Fibroblast of lung (primary cell): ENCODE measurements at places on chromosomes 7 and 10. TPM values are rescaled to one million over a fixed set of nuclear protein-coding genes. Genes with fewer than 3 reads are reported as not detected.

DNA sequence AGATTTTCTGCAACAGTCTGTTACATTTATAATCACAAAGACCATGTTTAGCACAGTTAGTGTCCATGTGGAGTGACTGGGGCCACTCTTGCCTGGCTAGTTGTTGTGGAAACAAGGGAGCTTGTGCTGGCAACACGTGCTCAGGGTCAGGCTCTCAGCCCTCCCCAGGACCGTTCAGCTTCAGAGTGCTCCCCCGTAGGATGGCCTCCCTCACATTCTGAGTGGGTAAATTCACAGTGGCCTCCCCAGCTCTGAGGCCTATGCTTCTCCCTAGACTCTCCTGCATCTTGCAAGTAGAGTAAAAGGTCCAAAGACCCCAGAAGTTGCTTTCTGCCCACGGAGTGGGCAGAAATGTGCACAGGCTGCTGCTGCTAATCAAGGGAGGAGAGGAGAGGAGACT lies 122.3 kb downstream of the ADCY1 start:
- no peak overlapping the region for H3K4me3 ChIP-seq
- no peaks in the 10 kb centered on the region for H3K27me3 ChIP-seq
- no peaks in the 10 kb centered on the region for H3K4me1 ChIP-seq
- no peak for DNase-seq
- no peak overlapping the region for H3K27ac ChIP-seq

- no peaks in the 10 kb centered on the region for H3K4me1 ChIP-seq
- H3K4me3 ChIP-seq: no peak overlapping the region
- H3K36me3 ChIP-seq: no peaks in the 10 kb centered on the region
- no peaks in the 10 kb centered on the region for H3K27me3 ChIP-seq
- DNase-seq: peak; percentile 51
These were observed 42.8 kb downstream of the FOXL3 start for GRCh38 chr7:332646-333392.

GRCh38 chr10:132516771-132517725 lies 20.5 kb upstream of the INPP5A start:
- peak overlapping the region; percentile 90 for H3K27ac ChIP-seq
- H3K36me3 ChIP-seq: no peaks in the 10 kb centered on the region
- H3K4me1 ChIP-seq: peaks cover 49% of the 10 kb centered on the region
- DNase-seq: peak; percentile 96
- H3K4me3 ChIP-seq: no peak overlapping the region

DNA sequence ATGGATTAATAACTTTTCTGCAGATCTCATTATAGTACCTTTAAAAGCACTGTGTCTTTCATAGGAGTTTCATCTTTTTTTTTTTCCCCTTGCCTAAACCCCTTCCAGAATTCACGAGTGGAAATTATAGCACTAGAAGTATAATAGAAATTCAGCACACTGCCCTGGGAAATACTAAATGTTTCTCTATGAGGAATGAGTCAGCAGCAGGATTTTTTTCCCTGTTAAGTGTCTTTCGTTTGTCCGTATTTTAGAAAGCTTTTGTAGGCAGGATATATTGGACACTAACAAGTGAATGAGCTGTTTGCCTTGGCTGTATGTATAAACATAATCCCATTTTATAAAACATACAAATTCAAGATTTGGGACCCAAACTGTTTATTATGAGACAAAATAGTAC lies 105.8 kb downstream of the EXOC4 start:
- H3K4me1 ChIP-seq: peaks cover 8% of the 10 kb centered on the region
- no peak overlapping the region for H3K4me3 ChIP-seq
- peak; percentile 48 for DNase-seq

DNA sequence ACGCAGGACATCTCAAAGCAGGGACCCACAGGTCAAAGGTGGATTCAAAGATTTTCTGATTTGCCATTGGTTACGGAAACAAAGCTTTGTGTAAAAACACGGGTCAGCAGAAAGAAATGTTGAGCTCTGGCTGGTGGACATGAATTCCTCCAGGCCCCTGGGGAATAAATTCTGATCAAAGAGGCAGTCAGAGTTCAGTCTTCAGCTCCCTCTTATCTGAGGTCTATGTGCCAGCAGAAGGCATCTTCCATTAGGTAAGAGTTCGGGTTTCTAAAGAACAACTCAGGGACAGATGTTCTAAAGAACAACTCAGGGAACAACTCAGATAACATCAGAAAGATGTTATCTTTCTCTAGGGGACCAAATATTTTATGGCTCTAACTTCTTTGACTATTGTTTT lies 64.9 kb upstream of the PALS2 start:
- no peak overlapping the region for H3K27ac ChIP-seq
- H3K4me1 ChIP-seq: no peaks in the 10 kb centered on the region
- no peaks in the 10 kb centered on the region for H3K36me3 ChIP-seq
- no peak overlapping the region for H3K4me3 ChIP-seq

DNA sequence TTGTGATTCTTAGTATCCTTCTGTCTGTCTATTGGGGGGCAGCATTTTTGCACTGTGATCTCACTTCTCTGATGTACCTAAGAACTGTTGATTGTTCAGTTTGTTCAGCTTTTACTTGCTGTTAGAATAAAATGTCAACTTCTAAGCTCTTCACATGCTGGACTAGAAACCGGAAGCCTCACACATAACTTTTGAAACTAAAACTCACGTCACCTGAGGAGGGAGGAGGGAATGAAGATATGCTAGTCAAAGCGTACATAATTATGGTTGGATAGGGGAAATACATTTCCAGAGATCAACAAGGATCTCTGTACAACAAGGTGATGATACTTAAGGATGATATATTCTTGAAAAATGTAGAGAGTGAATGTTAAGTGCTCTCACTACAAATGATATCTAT lies 609.7 kb downstream of the INHBA start:
- no peak overlapping the region for H3K27ac ChIP-seq
- DNase-seq: no peak
- H3K4me1 ChIP-seq: peaks cover 10% of the 10 kb centered on the region

GRCh38 chr10:22723343-22723779 lies 9.0 kb upstream of the PIP4K2A start:
- DNase-seq: no peak
- H3K4me1 ChIP-seq: no peaks in the 10 kb centered on the region
- no peaks in the 10 kb centered on the region for H3K36me3 ChIP-seq
- H3K27me3 ChIP-seq: peaks cover 4% of the 10 kb centered on the region

DNA sequence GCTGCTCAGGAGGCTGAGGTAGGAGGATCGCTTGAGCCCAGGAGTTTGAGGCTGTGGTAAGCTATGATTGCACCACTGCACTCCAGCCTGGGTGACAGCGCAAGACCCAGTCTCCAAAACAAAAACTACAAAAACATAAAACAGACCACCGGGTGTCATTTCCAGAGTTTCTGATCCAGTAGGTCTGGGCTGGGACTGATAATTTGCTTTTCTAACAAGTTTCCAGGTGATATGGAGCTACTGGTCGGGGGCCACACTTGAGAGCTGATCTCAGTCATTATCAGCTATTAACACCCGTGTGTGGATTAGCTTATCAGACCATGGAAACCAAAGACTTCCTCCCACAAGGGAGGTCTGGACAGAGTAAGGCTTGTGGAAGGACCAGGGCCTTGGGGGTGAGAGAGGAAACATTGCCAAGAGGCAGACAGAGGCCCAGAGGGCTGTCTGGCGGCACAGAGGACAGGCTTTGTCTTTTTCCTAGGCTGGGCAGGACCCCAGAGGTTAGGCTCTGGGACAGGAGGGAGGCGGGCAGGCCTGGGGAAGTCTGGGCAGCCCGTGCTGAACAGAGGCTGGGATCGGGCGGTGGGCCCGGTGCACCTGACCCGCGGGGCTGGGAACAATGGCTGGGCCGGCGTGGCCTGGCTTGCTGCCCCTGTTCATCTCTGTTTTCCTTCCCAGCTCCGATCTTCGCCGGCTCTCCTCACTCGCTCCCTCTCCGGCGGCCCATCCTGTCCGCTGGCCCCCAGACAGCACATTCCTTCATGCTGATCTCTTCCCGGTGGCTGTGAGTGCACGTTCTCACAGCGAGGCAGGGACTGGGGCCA lies 25.2 kb downstream of the TMEM270 start:
- H3K4me3 ChIP-seq: no peak overlapping the region
- DNase-seq: peak; percentile 82
- no peaks in the 10 kb centered on the region for H3K27me3 ChIP-seq
- H3K36me3 ChIP-seq: no peaks in the 10 kb centered on the region
- peaks cover 5% of the 10 kb centered on the region for H3K4me1 ChIP-seq

- no peak overlapping the region for H3K27ac ChIP-seq
- H3K4me3 ChIP-seq: no peak overlapping the region
- DNase-seq: no peak
- no peaks in the 10 kb centered on the region for H3K4me1 ChIP-seq
- no peaks in the 10 kb centered on the region for H3K36me3 ChIP-seq
These were observed 705.1 kb downstream of the SUGCT start for GRCh38 chr7:40839881-40840280.

- no peak for DNase-seq
- H3K27ac ChIP-seq: no peak overlapping the region
- H3K4me1 ChIP-seq: peaks cover 11% of the 10 kb centered on the region
- no peaks in the 10 kb centered on the region for H3K36me3 ChIP-seq
- H3K27me3 ChIP-seq: no peaks in the 10 kb centered on the region
These were observed 126.7 kb downstream of the TSPAN12 start for GRCh38 chr7:120731271-120731670.

GRCh38 chr10:28719789-28720436 lies 42.6 kb downstream of the BAMBI start:
- no peak overlapping the region for H3K27ac ChIP-seq
- no peaks in the 10 kb centered on the region for H3K27me3 ChIP-seq
- H3K4me1 ChIP-seq: no peaks in the 10 kb centered on the region
- H3K36me3 ChIP-seq: no peaks in the 10 kb centered on the region
- peak; percentile 64 for DNase-seq

GRCh38 chr7:42661312-42661711 lies 250.6 kb downstream of the C7orf25 start:
- no peaks in the 10 kb centered on the region for H3K36me3 ChIP-seq
- no peak overlapping the region for H3K27ac ChIP-seq
- no peaks in the 10 kb centered on the region for H3K27me3 ChIP-seq
- no peak overlapping the region for H3K4me3 ChIP-seq
- H3K4me1 ChIP-seq: no peaks in the 10 kb centered on the region

GRCh38 chr10:50387007-50387731 lies 135.9 kb upstream of the ASAH2 start:
- H3K4me1 ChIP-seq: no peaks in the 10 kb centered on the region
- no peaks in the 10 kb centered on the region for H3K27me3 ChIP-seq
- no peak overlapping the region for H3K27ac ChIP-seq
- DNase-seq: no peak
- no peak overlapping the region for H3K4me3 ChIP-seq
- no peaks in the 10 kb centered on the region for H3K36me3 ChIP-seq

GRCh38 chr10:44114441-44114840 lies 270.5 kb downstream of the CXCL12 start:
- no peak overlapping the region for H3K27ac ChIP-seq
- H3K27me3 ChIP-seq: peaks cover 6% of the 10 kb centered on the region
- H3K4me1 ChIP-seq: no peaks in the 10 kb centered on the region
- DNase-seq: no peak

GRCh38 chr10:76115131-76115470 lies 683.7 kb downstream of the LRMDA start:
- H3K27me3 ChIP-seq: no peaks in the 10 kb centered on the region
- H3K36me3 ChIP-seq: no peaks in the 10 kb centered on the region
- DNase-seq: no peak
- no peak overlapping the region for H3K27ac ChIP-seq

- peak overlapping the region; percentile 9 for H3K4me3 ChIP-seq
- peak; percentile 76 for DNase-seq
- no peaks in the 10 kb centered on the region for H3K36me3 ChIP-seq
- peak overlapping the region; percentile 64 for H3K27ac ChIP-seq
These were observed 5.6 kb downstream of the AVL9 start for GRCh38 chr7:32500922-32501341.

DNA sequence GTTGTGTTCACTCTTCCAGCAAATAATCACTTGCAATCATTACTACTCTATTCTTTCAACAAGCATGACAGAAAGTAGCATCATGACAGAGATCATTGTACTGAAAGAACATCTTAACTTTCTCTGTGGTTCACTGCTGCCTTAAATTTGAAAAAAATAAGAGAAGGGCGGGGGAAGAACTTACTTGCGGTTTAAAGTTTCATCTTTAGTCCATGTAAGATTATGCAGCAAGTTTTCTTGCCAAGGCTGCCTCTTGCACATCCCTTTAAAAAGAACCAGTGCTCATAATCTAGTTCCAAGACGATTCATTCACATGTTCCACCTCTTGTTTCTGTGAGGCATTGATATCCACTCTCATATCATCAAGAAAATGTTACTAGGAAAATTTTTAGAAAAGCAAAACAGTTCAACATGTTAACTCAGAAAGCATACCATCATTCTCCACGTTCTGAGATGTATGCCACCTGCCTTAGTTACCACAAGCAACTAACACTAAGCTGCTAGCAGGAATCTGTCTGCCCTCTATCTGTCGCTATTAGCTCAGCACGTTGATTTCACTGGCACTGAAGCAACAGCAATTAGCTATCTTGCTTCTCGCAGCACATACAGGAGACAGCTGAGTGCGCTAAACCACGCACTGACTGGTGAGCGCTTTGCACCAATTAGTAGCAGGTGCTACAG lies at the start of gene PCDH15:
Gene PCDH15 (minus strand): TSS at position 491 of the 681 bp plus-strand sequence. CDS start 136,969 bp downstream, outside the sequence.
- H3K4me3 ChIP-seq: peak within 1 kb of the TSS; percentile 30
- peak; percentile 65 for DNase-seq
- H3K4me1 ChIP-seq: no peaks in the 10 kb centered on the region
- H3K27me3 ChIP-seq: no peaks in the 10 kb centered on the region

DNA sequence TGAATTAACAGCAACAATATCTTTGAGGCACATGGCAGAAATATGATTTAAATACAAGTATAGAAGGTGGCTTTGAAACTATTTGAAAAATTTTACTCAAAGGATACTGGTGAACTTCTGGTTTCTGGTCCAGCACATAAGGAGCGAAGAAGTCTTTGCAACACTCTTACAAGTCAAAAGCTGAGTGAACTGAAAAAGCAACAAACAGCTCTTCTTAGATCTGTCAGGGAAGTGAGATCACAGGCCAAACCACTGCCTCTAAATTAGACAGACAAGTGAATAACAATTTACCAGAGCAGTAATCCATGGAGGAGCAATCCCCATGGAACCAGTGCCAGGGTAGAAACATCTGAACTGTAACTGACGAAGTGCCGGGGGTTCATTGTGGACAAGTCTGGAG lies 9.6 kb upstream of the VWC2 start:
- no peaks in the 10 kb centered on the region for H3K27me3 ChIP-seq
- no peak for DNase-seq
- no peaks in the 10 kb centered on the region for H3K36me3 ChIP-seq
- no peaks in the 10 kb centered on the region for H3K4me1 ChIP-seq
- H3K4me3 ChIP-seq: no peak overlapping the region

GRCh38 chr7:140673774-140674155 lies 1.0 kb downstream of the ADCK2 start:
- H3K4me1 ChIP-seq: peaks cover 4% of the 10 kb centered on the region
- no peak overlapping the region for H3K27ac ChIP-seq
- peak overlapping the region; percentile 68 for H3K4me3 ChIP-seq
- H3K36me3 ChIP-seq: no peaks in the 10 kb centered on the region

FFAR4 gene
- polyA plus RNA-seq: not detected in 2 replicates

PAX4 gene
- not detected in 2 replicates for polyA plus RNA-seq

ITGA8 gene
- polyA plus RNA-seq: 0.62 and 0.66 TPM in 2 replicates

ADCYAP1R1 gene
- not detected in 2 replicates for polyA plus RNA-seq

GPR15LG gene
- not detected in 2 replicates for polyA plus RNA-seq

CC2D2B gene
- polyA plus RNA-seq: not detected in 2 replicates

RADIL gene
- 0.32 and 0.85 TPM in 2 replicates for polyA plus RNA-seq

MOGAT3 gene
- polyA plus RNA-seq: not detected in 2 replicates

GIMAP1 gene
- polyA plus RNA-seq: 0.01 TPM in 1 of 2 replicates, not detected in the other

LBX1 gene
- 0.01 TPM in 1 of 2 replicates, not detected in the other for polyA plus RNA-seq

HOXA10 gene
- polyA plus RNA-seq: 0.25 and 1.00 TPM in 2 replicates
